Smooth muscle cell of the pulmonary artery (primary cell): ENCODE measurements at places on chromosomes 4 and X. TPM values are rescaled to one million over a fixed set of nuclear protein-coding genes. Genes with fewer than 3 reads are reported as not detected.

Gene SPATA4
- 0.23 and 0.46 TPM in 2 replicates for total RNA-seq

Gene CLCN5
- total RNA-seq: 12.0 and 17.7 TPM in 2 replicates

Gene AWAT2
- total RNA-seq: not detected in 2 replicates

Gene NIPAL1
- 0.46 and 2.0 TPM in 2 replicates for total RNA-seq

Gene GAGE12H
- total RNA-seq: not detected in 2 replicates

Gene PDE5A
- total RNA-seq: 78.0 and 90.4 TPM in 2 replicates

Gene NAP1L2
- total RNA-seq: 1.2 and 1.3 TPM in 2 replicates

Gene DAPP1
- total RNA-seq: not detected in 2 replicates

Gene DACH2
- total RNA-seq: not detected in 2 replicates

Gene GUF1
- 15.1 and 15.4 TPM in 2 replicates for total RNA-seq

Gene PPID
- 31.3 and 35.4 TPM in 2 replicates for total RNA-seq

Gene STK32B
- total RNA-seq: 0.69 and 3.2 TPM in 2 replicates

Gene PABPC1L2B
- not detected in 2 replicates for total RNA-seq

Gene SLC6A14
- not detected in 2 replicates for total RNA-seq

Gene C4orf36
- 0.20 and 0.33 TPM in 2 replicates for total RNA-seq

Gene SPANXD
- total RNA-seq: not detected in 2 replicates

Gene DRP2
- 1.0 and 1.8 TPM in 2 replicates for total RNA-seq

Gene XKRX
- 0.07 and 0.10 TPM in 2 replicates for total RNA-seq
